ENCODE measurements at places on chromosomes 6 and 20. TPM values are rescaled to one million over a fixed set of nuclear protein-coding genes. Genes with fewer than 3 reads are reported as not detected.

- no peak for DNase-seq
These were observed 66.9 kb upstream of the TGM3 start for GRCh38 chr20:2228926-2229325.

DNA sequence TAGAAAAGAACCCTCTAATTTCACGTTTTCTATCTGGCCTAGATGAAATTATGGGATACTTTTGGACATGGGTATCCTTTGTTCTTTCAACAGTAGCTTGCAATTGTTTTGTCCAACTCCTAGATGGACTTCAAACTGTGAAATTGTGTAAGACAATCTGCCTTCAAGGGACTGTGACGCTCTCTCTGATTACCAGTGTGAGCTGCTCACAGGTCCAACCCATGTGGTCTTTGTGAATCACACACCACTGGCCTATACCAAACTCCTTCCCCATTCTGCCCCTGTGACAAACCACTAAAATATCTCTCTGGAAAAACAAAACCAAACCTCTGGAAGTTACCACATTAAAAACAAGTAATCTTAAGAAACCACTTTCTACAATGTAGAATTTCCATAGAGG, 59.5 kb downstream of the NINL start:
- DNase-seq: no peak

DNA sequence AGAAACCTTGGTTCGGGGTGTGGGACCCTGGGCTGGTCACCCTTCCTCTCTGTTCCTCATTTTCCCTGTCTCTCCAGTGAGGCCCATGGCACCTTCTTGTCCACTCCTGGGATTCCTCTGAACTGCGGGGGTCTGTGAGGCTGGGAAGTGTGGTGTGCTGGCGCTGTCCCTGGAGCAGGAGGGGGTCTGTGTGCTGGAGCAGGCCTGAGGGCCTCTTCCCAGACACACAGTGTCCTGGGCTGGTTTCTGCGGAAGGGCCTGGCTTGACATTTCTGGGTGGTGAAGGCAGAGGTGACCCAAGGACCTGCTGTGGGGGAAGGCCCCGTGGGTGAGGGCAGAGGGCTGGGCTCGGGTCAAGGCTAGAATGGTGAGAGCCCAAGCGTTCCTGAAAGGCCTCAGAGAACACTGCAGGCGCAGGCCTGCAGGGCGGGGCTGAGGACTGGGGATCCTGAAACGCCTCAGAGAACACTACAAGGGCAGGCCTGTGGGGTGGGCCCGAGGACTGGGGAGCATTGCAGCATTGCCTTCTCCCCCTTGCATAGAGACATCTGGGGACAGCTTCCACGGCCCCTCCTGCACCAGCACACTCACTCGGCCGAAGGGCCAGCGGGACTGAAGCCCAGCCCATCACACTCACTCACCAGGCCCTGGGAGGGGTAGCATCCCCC, 10.6 kb upstream of the BAK1 start:
- no peak for DNase-seq

DNA sequence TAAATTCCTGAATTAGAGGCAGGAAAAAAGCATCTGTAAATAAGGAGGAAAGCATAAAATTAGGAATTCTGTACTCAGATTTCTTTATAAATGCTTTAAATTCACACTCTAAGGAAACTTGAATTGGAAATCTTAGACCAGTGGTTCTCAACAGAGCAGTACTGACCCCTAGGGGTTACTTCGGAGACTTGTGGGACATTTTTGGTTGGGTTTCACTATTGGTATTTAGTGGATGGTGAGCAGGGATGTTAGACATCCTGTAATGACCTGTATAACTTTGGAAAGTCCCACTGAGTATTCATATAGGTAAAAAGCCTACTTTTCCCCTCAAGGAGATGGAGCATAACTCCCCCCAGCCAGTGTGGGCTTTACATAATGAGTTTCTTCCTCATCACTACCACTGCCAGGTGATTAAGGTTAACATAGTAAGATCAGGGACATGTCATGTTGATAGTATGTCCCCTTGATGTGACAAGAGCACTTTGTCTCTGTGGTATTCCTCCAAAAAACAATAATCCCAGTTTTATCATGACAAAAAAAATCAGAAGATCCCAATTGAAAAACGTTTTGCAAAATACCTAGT, 31.0 kb downstream of the GLO1 start:
- DNase-seq: no peak

DNA sequence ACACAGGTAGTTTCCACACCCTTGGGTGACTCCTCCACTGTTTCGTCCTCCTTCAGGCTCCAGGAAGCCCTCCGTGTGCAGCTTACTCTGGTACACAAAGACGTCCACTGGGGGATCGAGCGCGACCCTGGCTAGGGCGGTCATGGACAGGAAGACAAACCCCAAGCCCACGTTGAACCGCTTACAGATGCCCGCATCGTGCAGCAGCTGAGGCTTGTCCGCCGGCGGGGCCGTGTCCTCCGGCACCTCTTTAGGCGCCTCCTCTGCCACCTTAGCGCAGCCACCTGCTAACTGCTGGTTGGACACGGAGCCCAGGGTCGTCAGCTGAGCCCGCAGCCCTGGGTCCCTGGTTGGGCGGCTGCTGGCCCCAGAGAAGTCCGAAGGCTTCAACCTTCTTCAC, 309.0 kb upstream of the BTBD3 start:
- DNase-seq: no peak

DNA sequence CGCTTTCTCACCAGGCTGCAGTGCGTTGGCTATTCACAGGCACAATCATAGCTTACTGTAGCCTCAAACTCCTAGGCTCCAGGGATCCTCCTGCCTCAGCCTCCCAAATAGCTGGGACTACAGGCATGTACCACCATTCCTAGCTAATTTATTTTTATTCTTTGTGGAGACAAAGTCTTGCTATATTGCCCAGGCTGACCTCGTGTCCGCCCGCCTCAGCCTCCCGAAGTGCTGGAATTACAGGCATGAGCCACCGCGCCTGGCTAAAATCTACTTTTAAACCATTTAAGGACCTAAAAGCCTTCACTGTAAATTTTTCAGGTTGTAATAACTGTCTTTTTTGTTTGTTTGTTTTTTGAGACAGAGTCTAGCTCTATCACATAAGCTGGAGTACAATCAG, 15.2 kb downstream of the SAMHD1 start:
- no peak for DNase-seq

DNA sequence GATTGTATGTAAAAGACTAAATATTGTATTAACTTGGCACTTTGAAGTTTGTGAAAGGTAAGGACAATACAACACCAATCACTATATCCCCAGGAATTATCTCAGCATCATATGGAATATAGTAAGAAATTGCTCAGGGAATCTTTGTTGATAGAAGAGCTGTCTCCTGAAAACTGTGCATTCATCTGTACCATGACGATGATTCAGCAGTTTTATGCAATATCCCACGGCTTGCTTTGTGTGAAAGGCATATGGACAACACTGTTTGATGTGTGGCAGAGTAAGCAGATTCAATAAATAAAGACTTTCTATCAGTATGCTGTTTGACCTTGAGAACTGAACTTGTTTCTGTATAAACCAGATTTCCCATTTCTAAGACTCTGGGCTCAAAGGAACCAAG, 147.5 kb upstream of the PLN start:
- DNase-seq: no peak

GRCh38 chr20:472889-473292, 10.6 kb upstream of the TBC1D20 start:
- no peak for DNase-seq

GRCh38 chr6:35048631-35049083, 92.5 kb downstream of the TCP11 start:
- no peak for DNase-seq

DNA sequence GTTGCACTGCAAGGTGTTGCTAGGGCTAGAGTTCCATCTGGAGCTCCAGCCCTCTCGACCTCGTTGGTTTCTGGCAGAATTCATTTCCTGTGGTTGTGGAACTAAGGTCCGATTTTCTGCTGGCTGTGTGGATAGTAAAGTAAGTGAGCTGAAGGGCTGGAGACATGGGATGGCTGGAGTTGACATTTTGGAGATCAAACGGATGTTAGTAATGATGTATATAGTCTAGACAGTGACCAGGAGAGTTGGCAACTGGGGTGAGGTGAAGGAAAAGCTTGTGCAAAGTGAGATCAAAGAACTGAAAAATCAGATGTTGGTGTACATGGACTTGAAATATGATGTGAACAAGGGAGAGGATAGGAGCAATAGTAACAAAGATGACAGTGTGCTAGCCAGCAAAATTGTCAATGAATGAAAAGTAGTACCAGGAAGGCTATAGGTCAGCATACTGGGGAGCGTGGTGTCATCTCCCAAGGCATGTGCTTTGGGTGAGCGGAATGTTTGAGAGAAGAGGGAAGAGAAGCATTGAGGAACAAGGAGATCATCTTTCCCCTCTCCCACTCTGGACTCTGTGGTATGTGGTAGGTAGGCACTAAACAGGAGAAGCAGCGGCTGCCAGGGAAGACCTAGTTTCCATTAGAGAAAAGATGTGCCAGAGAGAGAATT, 7.8 kb downstream of the QRSL1 start:
- no peak for DNase-seq

- DNase-seq: no peak
These were observed 70.7 kb downstream of the GFRAL start for GRCh38 chr6:55397986-55398385.

- DNase-seq: no peak
These were observed 35.8 kb upstream of the YWHAB start for GRCh38 chr20:44849703-44850102.

DNA sequence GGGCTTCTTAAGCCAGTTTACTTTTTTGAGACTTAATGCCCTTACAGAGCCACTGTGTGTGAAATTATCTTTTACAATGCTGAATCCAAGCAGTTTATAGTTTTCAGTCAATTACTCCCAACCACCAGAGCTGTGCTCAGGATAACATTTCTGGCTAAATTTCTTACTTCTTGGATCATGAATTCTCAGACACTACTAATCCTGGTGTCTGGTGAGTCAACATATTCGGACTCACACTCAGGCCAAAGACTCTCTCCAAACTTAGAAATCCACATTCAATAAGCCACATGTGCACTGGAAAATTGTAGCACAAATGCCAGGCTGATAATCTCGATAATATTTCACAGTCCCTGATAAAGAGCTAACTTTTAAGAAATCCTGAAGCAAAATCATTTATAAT, 49.0 kb downstream of the PTPRT start:
- DNase-seq: no peak

GRCh38 chr6:108562503-108562993, 1.8 kb downstream of the FOXO3 start:
- no peak for DNase-seq

DNA sequence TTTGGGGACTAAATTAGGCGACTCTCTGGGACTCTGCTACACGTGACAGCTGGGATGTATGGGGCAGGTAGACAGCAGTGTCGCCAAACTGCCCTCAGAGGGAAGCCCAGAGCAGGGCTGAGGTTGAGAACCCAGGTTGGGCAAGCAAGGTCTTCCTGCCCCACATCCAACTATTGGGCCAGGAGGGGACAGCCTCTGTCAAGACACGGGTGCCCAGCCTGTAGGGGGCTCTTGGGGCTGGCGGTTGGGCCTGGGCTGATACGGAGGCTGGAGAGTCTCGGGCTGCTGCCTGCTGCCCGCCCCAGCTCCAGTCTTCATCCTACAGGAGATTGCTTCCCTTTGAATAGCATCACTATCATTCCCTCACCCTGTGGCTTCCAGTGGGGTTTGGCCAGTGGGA, 33.3 kb downstream of the CPNE5 start:
- no peak for DNase-seq

DNA sequence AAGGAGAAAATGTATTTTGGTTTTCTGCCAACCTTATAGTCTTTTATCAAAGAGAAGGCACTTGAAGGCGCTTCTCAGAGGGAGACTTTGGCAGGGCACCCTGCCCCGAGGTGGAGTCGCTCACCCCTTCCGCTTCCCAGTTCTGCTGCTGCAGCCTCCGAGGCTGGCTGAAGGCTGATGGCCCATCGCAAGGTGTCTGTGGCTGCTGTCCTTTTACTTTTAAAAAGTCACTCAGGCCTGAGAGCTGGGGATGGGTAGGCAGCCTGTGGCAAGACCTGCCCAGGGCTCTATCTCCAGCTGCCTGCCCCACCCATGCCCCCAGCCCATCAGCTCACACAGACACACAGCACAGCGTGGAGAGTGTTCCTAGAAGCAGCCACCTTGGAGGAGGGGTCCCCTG, 206.6 kb upstream of the CST7 start:
- no peak for DNase-seq

DNA sequence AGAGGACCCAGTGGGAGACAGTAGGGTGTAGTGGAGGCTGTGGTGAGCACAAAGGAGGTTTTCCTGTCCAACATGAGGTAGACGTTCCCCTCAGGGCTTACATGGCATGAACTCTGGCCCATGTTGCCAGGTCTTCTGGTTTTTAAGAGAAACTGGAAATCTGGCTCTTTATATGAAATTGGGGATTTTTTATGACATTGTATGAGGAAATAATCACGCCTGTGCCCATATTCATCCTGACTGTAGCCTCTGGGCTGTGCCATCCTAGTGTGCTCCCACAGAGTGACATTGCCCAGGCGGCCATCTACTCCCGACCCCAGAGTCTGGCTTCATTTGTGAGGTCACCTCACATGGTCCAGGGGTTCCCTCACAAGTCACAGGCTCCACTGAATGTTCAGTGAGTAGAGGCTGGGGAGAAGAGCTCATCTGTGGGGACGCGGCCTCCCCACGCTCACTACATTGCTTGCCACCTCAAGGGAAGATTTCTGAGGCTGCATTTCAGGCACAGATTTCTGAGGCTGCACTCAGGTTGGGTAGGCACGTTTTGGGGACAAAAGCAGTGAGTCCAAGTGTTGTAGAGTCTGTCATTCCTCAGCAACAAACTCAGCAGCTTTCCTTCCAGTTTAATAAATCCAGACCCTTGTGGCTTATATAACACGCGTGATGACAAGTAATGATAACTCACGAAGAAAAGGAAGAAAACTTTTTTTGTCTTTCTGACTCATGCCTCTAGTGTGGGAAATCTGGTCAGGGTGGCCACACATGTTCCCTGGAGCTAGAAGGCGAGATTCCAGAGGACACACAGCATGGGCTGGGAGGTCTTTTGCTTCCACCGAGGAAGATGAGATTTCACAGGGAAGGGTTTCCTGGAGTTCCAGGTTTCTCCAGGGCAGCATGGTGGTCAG, 41.7 kb downstream of the SLC24A3 start:
- no peak for DNase-seq

DNA sequence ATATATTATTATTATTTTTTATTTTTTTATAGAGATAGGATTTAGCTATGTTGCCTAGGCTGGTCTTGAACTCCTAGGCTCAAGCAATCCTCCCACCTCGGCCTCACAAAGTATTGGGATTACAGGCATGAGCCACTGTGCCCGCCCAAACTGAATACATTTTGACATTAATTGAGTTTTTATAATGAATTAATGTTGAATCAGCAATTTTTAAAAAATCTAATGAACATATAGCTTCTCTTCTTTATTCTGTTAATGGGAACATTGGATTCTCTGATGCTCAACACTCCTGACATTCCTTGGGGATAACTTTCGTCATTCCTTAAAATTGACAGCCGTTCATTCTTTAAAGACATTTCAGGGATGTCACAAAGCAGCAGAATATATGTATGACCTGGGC, 52.4 kb downstream of the ANKS1A start:
- DNase-seq: no peak

- DNase-seq: no peak
These were observed 16.4 kb downstream of the CHRNA4 start for GRCh38 chr20:63344616-63345327.

FAXC gene
- 23.9 TPM for total RNA-seq

PMEPA1 gene
- total RNA-seq: 9.2 TPM

ASXL1 gene
- total RNA-seq: 189 TPM

TSHZ2 gene
- total RNA-seq: 22.9 TPM

AIF1 gene
- 1.7 TPM for total RNA-seq

CEP85L gene
- total RNA-seq: 8.8 TPM

NOX3 gene
- not detected for total RNA-seq

CRIP3 gene
- 2.3 TPM for total RNA-seq

TAAR6 gene
- not detected for total RNA-seq

MYLK2 gene
- total RNA-seq: 0.42 TPM

ATP6V1G2 gene
- total RNA-seq: 1.5 TPM

EPB41L1 gene
- total RNA-seq: 35.6 TPM

SIGLEC1 gene
- total RNA-seq: not detected

All from progenitor cell of endocrine pancreas (in vitro differentiated cells).